Epithelial cell of proximal tubule (primary cell): ENCODE measurements at places on chromosomes 4 and X.

- no peak for DNase-seq
Measured at GRCh38 chrX:44017676-44018075, 44.5 kb upstream of the NDP start.

GRCh38 chr4:7103607-7104365 is 35.9 kb upstream of the GRPEL1 start:
- DNase-seq: no peak

DNA sequence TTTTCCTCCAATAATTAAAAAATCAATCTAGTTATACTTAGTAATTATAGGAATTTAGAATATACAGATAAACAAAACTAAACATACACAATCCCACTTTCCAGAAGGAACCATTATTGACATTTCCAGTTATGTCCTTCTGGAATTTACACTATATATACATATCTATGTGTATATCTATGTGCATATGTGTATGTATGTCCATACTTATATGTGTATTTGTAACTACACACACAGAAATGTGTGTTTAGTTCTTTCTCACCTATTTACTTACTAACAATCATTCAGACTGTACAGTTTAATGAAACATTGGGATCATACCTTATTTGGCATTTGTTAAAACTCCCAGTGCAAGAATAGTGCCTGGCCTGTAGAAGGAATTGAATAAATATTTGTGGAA is 126.4 kb downstream of the FHIP1A start:
- no peak for DNase-seq

DNA sequence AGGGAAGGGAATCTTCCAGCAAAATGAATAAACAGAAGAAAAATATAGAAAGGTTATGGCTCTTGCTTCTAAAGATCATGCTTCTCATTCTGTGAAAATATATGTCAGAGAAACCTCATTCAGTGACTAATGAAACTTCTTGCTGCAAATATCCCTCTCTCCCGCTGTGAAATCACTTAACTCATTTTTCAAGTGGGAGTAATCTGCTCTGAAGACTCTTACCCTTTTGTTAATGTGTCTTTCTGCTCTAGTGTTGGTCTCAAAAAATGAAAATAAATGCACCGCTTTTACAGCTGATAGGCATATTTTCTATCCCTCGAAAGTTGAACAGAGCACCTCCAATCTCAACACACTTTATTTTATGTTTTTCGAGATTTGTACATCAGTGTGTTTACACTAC is 252.3 kb downstream of the NLGN4X start:
- no peak for DNase-seq

- DNase-seq: no peak
Measured at GRCh38 chrX:11290416-11291102, 2.7 kb upstream of the AMELX start.

DNA sequence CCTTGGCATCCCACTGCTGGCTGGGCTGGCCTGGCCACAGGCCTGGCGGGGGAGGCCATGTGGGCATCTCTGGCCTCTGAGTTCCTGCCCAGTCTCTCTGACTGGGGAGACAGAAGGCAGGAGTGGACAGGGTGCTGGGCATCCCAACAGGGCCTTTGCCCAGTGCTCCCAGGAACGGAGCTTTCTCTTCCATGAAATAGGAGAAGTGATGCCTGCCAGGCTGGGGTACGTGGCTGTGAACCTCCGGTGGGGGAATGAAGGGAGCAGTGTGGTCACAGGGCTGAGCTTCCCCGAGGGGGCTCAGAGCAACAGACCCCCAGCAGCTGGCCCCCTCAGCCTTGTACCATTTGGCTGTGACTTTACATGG is 40.4 kb upstream of the HMX1 start:
- no peak for DNase-seq

- DNase-seq: no peak
Measured at GRCh38 chrX:100445593-100445992, 35.5 kb upstream of the PCDH19 start.

DNA sequence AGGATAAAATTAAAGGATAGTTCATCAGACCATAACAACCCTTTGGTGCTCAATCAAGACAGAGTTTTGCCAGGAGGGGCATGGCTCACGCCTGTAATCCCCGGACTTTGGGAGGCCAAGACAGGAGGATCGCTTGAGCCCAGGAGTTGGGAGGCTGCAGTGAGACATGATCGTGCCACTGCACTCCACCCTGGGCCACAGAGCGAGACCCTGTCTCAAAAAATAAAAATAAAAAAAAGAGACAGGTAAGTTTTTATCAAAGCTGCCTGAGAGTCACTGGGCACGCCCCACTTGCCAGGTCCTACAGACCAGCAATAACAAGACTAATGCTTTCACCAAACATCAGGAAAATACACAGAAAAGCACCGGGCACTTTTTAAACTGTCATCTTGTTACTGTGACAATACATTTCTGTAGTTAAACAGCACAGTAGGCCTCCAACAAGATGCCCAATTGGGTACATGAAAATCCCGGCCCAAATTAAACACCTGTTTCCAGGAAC is 765 bp downstream of the CFAP97 start:
- DNase-seq: no peak

DNA sequence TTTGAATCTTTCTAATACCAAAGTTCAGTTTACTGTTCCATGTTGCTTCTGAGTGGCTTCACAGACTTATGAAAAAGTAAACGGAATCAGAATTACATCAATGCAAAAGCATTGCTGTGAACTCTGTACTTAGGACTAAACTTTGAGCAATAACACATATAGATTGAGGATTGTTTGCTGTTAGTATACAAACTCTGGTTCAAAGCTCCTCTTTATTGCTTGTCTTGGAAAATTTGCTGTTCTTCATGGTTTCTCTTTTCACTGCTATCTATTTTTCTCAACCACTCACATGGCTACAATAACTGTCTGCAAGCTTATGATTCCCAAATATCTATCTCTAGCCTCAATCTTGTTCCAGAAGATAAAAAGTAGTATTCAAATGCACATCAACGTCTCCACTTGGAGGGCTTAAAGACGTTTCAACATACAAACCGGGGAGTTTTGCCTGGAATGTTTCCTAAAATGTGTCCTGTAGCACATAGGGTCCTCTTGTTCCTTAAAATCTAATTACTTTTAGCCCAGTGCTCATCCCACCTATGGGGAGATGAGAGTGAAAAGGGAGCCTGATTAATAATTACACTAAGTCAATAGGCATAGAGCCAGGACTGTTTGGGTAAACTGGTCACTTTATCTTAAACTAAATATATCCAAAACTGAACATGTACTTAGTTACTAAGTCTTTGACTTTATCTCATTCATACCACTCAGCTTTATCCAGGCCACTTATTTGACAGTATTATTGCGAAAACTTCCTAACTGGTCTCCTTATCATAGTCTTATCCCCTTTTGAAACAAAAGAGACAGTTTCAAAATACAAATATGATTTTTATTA is 3.6 kb upstream of the AFP start:
- DNase-seq: no peak

GRCh38 chrX:65679071-65679540 is 11.7 kb downstream of the MSN start:
- no peak for DNase-seq

DNA sequence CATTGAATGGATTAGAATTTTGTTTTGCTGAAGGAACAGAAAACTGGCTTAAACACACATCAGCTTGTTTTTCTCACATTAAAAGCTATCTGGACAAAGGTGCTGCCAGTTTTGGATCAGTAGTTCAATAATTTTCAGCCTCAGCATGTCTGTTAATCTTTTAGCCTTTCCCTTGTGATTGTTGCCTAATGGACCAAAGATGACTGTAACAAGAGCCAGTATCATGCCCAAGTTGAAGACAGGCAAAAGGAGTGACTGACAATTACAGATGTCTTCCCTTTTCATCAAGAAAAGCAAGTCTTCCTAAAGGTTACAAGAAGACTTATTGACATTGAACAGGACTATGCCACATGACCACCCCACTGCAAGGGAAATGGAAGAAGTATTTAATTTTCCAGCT is 419.7 kb downstream of the MAPK10 start:
- no peak for DNase-seq

DNA sequence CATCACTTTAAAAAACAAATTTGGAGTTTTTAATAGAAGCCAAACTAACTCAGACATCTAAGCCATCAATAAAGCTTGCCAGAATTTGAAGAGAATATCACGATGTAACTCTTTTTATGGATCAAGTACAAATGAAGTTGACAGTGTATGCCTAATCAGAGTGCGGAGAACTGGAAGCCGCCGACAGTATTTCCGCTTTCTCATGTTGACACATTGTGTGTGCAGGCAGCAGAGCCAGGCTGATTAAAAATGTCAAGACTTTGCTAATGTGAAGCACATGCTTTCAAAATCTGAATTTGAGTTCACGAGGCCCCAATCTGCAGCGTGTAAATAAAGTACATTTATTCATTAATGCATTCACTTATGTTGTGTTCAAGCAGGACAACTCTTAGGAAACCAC is 161.2 kb downstream of the TENM3 start:
- no peak for DNase-seq

DNA sequence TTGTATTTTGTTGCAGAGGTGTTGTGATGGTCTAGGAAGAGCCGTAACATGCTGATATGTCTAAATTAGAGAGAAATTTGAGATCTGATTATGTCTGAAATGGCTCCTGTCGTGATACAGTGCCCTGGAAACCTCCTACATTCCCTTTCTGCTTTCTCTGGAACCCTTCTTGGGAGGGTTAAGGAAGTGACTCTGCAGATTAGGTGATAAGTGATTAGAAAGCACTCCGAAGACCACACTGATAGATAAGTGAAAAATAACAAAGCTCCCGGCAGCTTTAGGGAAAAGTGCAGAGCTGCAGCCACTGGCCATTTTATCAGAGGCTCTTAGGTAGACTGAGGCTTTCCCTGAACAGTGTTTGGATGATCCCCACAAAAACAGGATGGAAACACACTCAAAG is 110.6 kb downstream of the MGST2 start:
- DNase-seq: no peak

- peak; percentile 19 for DNase-seq
Measured at GRCh38 chrX:39016556-39016955, 215.3 kb downstream of the MID1IP1 start.

DNA sequence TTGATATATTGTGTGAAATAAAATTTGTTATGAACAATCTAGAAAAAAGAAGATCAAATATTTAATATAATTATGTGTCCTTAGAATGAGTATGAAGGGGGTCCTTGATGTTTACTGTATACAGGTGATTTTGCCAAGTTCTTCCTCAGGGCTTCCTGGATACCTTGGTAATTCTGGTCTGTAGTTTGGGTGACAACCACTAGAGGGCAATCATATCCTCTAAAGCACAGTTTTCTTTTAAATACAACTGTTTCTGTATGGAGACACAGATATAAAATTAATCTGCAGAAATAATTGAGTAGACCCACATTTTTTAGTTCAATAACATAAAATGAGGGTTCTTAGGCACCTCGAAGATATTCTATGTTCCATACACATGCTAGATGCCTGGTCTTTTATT is 157.7 kb downstream of the SPANXN1 start:
- DNase-seq: no peak

- DNase-seq: no peak
Measured at GRCh38 chrX:13778916-13779315, 38.0 kb downstream of the GPM6B start.

DNA sequence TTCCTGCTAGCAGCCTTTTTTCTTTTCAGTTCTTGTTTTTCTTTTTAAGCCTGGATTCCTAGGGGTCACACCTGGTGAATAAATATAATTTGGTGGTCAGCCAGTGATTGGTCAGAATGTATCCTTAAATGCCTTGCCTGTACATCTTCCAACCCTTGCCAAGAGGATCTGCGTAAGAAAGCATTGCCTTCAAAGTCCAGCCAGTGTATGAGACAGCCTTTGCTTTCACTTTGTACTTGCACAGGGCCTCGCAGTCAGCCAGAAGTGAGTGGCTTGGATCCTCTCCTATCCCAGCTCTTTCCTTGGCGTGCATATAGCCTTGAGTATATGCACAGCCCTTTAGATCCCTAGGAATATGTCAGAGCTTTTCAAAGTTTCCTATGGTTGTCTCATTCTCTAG is 22.2 kb downstream of the KANTR start:
- DNase-seq: no peak

DNA sequence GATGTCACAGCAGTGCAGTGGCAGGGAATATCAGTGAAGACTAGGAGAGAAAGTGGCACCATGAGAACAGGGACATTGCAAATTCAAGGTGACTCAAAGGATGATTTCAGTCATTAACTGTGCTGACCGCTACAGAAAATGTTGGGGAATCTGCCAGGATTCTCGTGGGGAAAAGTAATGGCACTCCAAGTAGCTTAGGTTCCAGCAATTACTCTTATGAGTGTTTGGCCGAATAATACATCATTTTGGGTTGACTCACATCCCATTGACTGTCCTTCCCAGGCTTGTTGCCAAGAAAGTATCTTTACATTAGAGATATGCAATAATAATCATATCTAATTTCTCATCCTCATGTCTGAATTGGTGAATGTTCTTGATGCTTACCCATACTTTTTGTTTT is 1411.1 kb upstream of the PCDH7 start:
- DNase-seq: no peak

GRCh38 chr4:92091335-92091734 is 212.4 kb upstream of the GRID2 start:
- DNase-seq: no peak

DNA sequence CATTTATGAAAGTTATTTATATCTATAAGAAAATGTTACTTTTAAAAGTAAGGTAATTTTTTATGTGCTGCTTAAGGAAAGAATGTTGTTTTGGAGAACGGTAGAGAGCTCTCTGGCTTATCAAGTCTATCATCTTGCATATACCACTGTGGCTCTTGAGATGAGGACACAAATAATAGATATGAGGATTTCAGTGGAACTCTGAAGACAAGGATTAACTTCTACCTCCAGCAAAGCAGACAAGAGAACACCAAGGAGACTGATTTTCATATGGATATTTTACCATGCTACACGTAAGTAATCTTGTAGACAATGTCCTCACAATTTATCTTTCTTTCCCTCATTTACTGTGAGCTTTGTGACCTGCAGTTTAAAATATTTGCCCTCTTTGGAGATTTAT is 557.5 kb upstream of the NDST4 start:
- DNase-seq: no peak

DNA sequence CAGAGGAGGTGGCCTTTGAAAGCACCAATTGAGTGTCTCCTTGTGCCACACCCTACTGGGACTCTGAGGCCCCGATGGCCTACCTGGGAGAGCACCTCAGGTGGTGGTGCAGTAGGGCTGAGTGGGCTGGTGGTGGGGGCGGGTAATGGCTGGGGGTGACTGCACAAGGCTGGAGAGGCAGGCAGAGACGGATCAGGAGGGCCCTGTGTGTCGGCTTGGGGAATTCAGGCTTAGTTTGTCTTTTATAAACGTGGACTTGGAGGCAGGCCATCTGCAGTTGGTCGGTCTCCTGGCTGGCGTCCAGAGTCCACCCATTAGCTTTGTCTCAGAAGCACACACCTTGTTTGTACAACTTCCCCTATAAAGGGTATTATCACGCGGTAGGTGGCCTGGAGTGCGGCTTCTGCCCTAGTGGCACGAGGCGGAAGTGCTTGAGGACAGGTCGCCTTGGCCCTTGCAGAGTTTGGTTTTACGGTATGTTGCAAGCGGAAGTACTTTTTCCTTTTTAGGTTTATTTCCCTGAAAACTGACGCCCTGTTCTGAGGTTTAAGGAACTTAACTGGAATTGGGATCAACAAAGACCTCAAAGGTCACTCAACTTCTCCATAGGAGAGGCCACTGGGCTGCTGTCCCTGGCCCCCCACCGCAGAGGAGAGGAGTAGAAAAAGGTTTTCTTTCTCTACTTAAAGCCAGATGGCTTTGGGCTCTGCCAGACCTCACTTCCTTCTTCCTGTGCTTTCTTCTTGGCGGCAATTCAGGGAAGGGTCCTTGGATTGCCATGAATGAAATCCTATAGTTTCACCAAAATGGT is 8.0 kb downstream of the TBC1D14 start:
- peak; percentile 31 for DNase-seq
